ENCODE measurements at places on chromosomes 3 and 15.

GRCh38 chr15:63602595-63602994, 5.4 kb downstream of the FBXL22 start:
- DNase-seq: no peak

DNA sequence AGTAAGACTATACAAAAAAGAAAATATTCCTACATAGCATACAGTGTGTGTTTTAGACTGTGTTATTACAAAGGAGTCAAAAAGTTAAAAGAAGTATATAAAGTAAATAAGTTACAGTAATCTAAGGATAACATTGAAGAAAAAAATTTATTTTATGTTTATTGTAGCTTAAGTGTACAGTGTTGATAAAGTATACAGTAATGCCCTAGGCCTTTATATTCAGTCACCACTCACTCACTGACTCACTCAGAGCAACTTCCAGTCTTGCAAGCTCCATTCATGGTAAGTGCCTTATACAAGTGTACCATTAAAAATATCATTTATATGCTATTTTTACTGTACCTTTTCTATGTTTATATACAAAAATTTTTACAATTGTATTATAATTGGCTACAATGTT, 220.1 kb downstream of the BCHE start:
- DNase-seq: no peak

- DNase-seq: no peak
These were observed 19.5 kb downstream of the DUSP7 start for GRCh38 chr3:52036829-52037228.

GRCh38 chr15:78749831-78750230, 61.4 kb downstream of the ADAMTS7 start:
- DNase-seq: no peak

GRCh38 chr3:9676785-9677184, 26.8 kb upstream of the CPNE9 start:
- DNase-seq: no peak

- DNase-seq: no peak
These were observed 213.2 kb upstream of the DCBLD2 start for GRCh38 chr3:99114565-99115291.

Measured in activated T-helper 1 cell treated with Interleukin-2 at 50 U/mL for 16 hours (primary cell).